ENCODE measurements at places on chromosomes 1 and 21.
A peak's percentile ranks its signal among the peaks of the same experiment; 100 is the strongest.

- DNase-seq, result no peak
These were observed 148.4 kb downstream of the CD247 start for GRCh38 chr1:167369933-167370332.

GRCh38 chr21:44903689-44904088, 17.0 kb downstream of the ITGB2 start:
- DNase-seq, result no peak

DNA sequence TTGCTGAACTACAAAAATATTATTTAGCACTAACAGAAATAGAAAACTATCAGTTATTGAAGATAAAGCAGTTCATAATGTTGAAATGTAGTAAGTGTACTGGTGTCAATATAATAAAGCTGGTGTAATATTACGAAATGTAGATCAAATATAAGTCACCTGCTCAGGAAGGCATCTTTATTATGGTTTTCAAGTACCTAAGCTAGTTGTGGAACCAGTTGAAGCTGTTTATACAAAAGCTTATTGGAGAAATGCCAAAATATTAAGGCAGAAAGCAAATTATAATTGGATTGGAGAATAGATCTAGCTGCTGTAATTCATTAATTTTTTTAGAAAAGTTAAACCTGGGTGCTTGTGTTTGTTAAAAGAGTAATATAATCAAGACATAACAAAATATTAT, 6.2 kb upstream of the MARK1 start:
- DNase-seq, result peak; percentile 50

DNA sequence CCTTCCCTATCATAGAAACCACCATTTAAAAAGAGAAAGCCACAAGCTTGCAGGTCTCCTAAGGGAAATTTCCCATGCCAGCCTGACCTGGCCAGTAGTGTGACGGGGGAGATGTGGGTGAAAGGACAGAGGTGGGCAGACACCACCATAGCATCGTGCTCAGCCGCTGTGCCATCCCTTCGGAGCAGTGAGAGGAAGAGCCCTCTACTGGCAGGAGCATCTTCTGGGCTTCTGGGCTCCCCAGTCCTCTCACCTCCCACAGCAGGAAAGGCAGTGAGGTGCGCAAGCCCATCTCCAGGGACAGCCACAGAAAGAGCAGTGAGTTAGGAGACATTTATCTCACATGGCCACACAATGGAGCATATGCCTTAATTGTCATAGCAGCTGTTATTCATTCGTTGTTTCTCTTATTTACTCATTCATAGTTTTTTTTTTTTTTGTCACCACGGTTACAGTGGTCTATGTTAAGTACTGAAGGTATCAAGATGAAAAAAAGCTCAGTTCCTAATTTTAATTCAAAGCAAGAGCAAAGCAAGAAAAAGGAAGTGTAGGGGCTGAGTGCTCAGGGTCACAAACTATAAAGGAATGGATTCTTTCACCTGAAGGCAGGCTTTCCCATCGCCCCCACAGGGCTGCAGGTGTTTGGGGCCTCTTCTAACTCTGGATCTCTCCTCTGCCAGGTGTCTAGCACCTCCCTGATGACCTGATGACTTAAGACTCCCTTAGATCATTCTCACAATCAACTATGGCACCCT, 48.8 kb upstream of the CAMK1G start:
- DNase-seq, result no peak

DNA sequence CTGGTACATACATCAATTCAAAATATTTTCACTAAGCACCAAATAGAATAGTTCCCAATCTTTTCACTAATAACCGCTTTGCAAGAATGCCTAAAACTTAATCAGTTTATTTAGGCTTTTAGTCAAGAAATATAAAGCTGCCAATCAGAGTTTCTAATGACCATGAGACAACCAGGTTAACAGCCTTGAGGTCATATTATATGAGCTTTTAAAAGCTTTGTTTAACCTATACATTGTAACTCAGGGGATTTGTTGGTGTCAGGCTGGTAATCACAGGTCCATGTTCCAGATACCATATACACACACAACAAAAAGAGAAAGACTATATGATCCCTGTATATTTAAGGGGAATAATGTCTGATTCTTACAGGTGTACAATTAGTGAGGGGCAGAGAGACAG, 246.2 kb upstream of the ADGRL2 start:
- DNase-seq, result no peak

DNA sequence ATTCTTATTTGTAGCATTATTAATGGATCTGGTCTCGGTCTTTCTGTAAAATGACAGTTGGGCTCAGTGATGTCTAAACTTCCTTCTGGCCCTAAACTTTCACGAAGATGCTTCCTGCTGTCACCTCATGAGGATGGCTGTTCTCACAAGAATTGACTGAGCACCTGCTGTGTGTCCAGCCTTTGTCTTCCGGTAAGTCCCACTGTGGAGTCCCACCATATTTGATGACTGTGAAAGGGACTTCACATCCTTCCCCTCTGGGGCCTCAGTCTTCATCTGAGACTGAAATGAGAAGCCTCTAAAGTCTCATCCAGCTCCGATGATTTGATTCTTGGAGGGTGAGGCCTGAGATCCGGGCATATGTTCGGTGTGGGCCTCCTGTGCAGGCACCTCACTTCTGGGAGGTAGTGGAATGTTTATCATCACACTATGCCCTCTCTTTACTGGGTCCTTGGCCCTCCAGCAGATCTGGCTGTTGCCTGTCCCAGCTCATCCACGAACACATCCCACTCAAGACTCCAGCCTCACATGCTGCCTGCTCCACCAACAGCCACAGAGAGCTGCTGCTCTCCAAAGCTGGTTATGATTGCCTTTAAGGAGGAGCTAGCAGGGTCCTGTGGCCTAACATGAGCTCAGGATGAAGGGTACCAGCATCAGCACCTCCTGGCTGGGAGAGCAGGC, 95.8 kb downstream of the KCNN3 start:
- DNase-seq, result no peak

- no peak for DNase-seq
These were observed 9.2 kb upstream of the OVGP1 start for GRCh38 chr1:111436726-111437125.

GRCh38 chr1:100896481-100896982, 642 bp downstream of the SLC30A7 start:
- DNase-seq, result no peak

GRCh38 chr21:34189506-34189905, 116.1 kb downstream of the MRPS6 start:
- no peak for DNase-seq

- peak; percentile 90 for DNase-seq
These were observed at the start of gene DEGS1 for GRCh38 chr1:224182866-224183590. Gene DEGS1 (plus strand): TSS chr1:224183240. CDS start chr1:224183337, 97 bp downstream.

DNA sequence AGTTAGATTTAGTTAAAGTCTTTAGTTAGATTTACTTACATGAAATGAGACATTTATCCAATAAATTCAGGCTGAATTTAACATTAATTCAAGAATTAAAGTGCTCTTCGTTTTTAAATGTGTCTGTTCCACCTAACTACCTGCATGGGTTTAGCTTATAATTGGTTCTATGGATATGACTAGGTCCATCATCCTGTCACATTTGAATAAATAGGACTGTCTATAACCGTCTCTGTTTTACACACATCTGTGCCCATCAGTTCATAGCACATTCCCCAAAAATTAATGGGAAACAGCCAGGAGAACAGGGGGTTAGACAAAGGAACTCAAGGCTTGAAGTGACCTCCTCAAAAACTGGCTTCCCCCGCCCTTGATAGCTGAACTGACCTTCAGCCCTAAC, 219.6 kb downstream of the MRPL39 start:
- DNase-seq, result no peak

DNA sequence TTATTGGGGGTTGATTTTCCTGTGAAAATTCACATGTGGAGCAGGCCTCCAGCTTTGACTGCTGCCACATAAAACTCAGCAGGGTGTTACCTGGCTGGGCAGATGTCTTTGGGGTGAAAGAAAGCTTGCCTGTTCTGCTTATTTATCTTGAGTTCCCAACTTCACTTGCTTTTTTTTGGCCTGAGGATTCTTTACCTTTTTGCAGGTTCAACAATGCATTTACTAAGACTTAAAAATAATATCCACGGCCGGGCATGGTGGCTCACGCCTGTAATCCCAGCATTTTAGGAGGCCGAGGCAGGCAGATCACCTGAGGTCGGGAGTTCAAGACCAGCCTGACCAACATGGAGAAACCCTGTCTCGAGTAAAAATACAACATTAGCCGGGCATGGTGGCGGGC, 509.1 kb downstream of the KIF26B start:
- no peak for DNase-seq

Measured in NCI-H1092 (cell line).